Neuronal stem cell (in vitro differentiated cells): ENCODE measurements at places on chromosomes 7 and 10.

DNA sequence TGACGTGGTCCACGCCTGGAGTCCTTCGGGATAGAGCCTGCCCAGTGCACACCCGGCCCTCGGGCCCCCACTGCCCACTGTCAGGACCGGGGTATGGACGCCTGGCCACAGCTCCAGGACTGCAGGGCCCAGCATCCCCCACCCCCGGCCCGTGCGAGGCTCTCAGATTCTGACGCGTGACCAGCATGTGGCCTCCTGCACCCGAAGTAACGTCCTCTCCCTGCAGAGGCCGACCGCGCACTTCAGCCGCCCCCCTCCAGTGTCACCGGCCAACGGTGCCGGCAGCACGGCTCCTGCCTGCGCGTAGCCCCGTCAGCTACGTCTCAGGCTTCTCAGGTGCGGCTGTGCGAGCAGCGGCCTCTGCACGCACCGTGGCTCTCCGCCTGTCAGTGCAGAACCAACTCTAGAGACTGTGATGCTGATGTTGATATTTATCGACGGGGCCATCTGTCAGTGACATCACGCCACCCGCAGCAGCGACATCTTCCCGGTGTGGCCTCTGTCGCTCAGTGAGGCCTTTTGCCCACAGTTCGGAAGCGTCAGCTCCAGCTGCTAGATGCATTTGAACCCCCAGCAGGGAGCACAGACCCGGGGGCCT is 40.1 kb upstream of the ADGRA1 start:
- DNase-seq = no peak

- DNase-seq = no peak
Observed at GRCh38 chr10:22370320-22370719, 25.0 kb downstream of the SPAG6 start.

DNA sequence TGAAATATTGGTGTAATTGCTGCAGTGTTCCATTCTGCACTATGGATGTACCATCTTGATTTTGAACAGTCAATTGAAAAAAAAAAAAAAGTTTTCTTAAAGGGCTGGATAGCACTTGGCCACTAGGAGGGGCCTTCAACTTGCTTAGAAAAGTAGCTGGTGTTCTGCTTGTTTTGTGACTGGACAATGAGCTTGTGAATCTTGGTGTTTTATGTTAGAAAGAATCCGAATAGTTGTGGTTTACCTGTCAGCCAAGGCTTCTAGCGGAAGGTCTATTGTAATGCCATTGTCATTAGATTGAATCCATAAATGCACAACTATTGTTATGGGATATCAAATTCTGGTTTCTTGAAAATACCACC is 77.1 kb downstream of the BMPER start:
- DNase-seq = no peak

GRCh38 chr10:77359287-77359691 is 278.3 kb downstream of the KCNMA1 start:
- DNase-seq = no peak
